ENCODE measurements at places on chromosomes 5 and 9.

DNA sequence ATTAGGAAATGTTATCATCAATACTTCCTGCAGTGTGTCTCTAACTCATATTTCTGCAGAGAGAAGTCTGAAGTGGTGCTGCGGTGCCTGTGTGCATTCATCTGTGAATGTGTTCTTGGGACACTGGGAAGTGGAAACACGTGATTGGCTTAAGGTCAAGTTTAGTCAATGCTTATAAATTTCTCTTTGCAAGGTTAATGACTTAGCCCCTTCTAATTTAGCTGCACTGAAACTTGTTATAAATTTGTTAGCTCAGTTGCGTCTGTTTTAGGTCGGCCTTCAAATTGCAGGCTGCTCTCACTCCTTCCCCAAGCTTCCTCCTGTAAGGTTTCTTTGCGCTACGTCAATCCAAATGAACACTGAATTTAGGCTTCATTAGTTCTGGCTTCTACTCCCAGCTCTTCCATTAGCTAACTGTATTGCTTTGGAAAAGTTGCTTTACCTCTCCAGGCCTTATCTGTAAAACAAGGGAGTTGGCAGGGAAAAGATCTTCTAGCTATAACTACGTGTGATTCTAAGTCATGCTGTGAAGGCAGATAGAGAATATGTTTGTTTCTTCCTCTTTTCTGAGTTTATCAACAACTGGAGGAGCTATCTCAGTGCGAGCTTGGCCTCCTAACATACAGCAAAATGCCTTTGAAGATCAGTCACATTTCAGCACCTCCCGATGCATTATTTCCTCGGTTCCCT lies 341.8 kb downstream of the NFIB start:
- DNase-seq, result no peak

- DNase-seq, result peak; percentile 12
These were observed 1.4 kb downstream of the KIF20A start for GRCh38 chr5:138180183-138180782.

DNA sequence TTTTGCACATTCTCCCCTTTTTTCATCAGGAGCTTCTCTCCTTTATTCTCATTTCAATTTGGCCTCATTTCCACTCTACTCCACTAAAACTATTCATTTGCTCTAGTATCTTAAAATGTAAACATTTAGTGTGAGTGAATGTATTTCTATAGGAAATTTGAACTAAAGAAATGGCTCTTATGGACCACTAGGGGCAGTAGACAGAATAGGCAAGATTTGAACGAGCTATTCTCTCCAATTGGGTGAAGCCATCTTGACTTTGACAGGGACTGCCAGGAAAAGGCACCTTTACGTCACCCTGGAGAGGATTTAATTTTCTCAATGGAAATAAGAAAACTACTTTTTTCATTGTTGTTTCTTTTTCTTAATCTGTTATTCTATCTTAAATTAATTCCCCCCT lies 666.3 kb downstream of the DNAH5 start:
- no peak for DNase-seq

DNA sequence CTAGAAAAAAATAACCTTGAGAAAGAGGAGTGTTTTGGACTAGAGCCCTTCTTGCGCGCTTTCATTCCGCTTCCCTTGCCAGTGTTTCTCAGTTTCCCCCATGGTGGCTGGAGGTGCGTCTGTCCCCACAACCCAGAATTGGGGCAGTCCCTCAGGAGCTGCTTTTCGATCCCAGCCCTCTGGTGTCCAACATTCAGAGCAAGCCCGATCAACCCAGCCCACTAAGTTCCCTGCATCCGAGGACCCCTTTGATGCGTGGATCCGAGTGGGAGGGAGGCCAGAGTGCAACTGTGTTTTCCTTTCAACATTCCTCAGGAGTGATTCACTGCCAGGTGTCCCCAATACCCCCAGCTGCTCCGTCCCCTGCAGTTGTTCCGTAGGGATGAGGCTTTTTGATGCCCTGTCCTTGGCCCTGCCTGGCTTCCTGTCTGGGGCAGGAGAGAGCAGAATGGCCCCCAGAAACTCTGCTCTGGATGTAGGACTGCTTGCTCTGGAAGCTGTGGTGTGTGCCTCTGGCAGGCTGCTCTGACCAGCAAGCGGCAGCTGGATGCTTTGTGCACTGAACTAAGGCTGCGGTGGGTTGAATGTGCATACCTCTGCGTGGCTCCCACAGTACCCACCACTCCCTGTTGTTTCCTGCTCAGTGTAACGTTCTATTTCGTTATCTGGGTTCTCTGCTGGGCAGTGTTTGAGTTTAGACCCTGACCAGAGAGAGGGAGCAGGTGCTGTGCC lies 117.5 kb downstream of the BOD1 start:
- no peak for DNase-seq

GRCh38 chr5:103774721-103775120 lies 212.1 kb upstream of the NUDT12 start:
- DNase-seq, result no peak

DNA sequence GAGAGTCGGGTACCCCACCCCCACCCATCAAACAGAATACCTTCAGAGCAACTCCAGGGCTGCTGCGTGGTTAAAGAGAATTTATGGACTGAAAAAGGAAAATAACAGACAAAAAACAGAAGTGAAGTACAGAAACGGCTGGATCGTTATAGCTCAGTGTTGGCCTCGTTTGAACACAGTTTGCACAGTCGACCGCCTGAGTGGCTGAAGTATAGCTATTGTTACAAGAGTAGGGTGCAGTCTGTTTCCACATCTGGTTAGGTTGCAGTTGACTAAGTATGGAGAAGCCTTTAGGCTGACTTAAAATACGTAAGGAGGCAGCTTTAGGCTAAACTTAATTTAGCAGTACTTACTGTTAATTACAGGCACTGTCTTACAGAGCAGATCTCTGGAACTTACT lies 121.2 kb downstream of the GCNT1 start:
- no peak for DNase-seq

GRCh38 chr5:122358372-122358979 lies 46.4 kb downstream of the SNCAIP start:
- DNase-seq, result no peak

DNA sequence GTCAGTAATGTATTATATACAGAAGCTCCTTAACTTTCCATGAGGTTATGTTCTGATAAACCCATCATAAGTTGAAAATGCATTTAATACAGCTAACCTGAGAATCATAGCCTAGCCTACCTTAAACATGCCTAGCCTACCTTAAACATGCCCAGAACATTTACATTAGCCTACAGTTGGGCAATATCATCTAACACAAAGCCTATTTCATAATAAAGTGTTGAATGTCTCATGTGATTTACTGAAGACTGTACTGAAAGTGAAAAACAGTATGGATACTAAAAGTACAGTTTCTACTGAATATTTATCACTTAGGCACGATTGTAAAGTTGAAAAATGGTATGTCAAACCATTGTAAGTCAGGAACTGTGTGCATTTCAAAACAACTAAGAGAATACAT lies 1.6 kb downstream of the GM2A start:
- no peak for DNase-seq

DNA sequence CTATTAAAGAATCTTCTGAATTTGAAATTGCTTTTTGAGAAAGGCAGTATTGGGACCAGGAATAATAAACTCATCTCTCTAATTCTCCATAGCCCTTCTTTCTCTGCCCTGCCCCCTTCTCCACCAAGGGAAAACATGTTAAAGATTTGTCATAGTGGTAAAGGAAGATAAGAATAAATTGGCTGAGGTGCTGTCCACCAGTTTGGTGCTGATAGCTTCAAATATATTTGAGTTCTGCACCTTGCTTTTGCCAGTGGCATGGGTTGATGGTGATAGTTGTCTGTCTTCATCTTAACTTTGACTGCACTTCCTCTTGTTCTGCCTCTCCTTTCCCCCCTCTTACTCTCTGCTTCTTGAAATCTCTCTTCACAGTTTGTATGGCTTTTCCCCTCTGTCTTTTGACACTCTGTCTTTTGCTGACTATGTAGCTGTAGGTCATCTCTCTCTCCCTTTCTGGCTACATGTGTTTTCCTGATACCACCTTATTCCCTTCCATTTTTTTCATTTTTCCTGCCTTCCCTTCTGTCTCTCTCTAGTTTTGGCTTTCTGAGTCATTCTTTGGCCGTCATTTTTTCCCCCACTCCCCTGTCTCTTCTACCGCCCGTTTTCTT lies 56.6 kb downstream of the NDUFS4 start:
- DNase-seq, result no peak

DNA sequence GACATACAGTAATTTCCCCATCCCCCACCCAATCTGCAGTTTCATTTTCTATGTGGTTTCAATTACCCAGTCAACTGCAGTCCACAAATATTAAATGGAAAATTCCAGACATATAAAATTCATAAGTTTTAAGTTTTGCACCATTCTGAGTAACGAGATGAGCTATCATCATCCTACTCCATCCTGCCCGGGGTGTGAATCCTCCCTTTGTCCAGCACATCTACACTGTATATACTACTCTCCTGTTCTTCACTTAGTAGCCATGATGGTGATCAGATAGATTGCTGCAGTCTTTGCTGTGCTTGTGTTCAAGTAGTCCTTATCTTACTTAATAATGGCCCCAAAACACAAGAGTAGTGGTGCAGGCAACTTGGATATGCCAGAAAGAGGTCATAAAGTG lies 11.3 kb downstream of the OXCT1 start:
- DNase-seq, result no peak

GRCh38 chr9:33044677-33045282 lies 19.7 kb downstream of the DNAJA1 start:
- DNase-seq, result no peak

DNA sequence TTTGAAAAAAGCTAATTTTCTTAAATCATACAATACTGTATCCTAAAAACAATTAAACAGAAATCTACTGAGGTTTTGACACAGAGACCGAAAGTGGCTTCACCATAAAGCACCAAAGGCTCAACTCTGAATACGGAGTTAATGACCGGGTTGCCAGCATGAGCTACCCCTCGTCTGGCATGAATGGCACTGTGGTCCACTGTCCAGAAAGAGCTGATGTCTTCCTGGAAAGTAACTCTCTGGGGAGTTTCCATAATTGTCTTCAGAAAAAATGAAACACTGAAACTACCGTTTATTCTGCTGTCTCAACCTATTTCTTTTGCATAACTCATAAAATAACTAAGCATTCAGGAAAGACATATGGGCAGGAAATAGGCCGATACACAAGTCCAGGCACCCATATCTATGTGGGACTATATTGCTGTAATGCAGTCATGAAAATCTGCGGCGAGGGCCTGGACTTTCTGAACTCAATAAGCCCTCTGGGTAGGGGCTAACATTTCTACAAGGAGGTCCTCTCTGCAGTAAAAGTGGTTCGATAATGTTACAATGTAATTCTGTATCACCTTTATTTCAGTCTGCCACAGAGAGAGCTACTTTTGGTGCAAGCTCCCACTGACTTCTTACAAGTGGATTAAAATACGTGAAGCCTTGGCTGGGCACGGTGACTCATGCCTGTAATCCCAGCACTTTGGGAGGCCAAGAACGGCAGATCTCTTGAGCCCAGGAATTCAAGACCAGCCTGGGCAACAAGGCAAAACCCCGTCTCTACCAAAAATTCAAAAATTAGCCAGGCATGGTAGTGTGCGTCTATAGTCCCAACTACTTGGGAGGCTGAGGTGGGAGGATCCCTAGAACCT lies 52.4 kb downstream of the ANKH start:
- DNase-seq, result no peak

GRCh38 chr9:132591751-132592314 lies 9.4 kb downstream of the BARHL1 start:
- DNase-seq, result no peak

DNA sequence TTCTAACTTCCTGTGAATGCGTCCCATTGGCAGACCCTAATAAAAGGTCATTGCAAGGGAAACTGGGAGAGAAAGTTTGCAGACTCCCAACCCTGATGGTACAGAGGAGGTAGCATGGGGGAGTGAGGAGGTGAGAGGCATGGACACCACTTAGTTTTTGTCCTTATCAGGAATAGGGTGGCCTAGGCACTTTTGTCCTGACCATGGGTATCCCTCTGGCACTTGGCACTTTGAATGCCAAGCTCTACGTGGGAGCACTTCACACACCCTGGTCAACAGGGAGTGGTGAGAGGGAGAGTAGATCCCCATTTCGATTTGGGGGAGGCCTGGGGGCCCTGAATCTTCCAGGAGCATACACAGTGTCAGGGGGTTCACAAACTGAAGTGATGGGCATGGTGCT lies 75.6 kb upstream of the SH3PXD2B start:
- no peak for DNase-seq

DNA sequence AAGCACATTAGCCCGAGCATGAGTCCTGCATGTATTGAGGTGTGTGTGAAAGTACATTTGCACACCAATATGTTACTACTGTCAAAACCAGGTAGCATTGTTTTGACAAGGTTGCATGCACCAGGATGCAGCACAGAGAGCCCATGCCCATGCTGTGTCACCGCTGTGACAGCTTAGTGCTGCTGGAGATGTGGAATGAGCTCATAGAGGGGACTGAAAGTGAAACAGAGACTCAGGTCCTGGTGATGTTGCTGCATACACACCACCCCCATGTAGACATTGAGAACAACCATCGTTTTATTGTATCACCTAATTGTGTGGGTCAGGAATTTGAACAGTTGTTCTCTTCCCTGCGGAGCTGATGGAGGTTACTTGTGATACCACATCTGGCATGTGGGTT lies 53.0 kb downstream of the GADD45G start:
- DNase-seq, result peak; percentile 28
